Stomach (tissue), 19 donors: ENCODE measurements at places on chromosomes 11 and 22. TPM values are rescaled to one million over a fixed set of nuclear protein-coding genes. Genes with fewer than 3 reads are reported as not detected.

DNA sequence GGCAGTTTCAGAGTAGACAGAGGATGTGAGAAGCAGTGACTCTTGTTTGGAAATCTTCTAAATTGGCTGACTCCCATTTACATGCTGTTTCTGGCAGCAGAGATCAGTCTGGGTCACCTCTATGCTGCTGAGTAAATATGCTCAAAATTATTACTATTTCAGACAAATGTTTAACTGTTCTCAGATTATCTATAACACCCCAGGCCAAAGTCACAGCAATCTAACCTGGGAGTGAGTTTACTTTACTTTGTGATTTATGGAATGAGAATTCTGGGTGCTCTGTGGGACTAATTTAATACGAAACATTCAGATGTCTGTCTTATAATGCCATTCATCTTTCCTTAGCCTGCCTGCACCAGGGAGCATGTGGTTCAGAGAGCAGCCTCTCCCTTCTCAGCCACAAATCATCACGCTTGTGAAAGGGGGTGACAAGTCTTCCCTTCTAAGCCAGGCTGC is 282.5 kb upstream of the MPPED2 start:
- DNase-seq: no peak

UBQLN3 gene
- not detected for polyA plus RNA-seq

DNA sequence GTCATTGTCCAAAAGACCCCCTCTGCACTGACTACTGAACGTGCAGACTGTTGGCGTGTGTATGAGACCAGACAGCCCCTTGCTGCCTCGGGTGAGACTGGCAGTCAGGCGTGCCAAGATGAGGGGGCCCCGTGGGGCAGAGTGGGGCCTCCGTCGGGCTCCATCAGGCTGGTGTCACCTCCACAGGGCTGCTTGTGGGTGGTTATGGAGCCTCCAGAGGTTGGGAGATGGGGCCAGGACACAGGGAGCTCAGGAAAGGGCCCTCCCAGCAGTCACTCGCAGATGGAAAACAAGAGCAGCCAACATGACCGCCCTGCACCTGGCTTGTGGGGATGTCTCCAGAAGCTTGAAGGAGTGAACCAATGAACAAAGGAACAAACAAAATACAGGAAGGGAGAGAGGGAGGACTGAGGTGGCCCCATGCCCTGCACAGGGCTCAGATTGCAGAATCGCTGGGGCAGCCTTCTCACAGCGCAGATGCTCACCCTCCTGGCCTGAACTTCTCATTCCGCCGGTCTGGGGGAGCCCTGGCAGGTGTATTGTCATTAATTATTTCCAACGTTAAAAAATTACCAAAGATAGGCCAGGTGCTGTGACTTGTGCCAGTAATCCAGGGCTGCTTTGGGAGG is 5.5 kb upstream of the PHLDA2 start:
- no peak for DNase-seq

GRCh38 chr11:47442514-47442913 is 6.4 kb downstream of the RAPSN start:
- DNase-seq: no peak

DNA sequence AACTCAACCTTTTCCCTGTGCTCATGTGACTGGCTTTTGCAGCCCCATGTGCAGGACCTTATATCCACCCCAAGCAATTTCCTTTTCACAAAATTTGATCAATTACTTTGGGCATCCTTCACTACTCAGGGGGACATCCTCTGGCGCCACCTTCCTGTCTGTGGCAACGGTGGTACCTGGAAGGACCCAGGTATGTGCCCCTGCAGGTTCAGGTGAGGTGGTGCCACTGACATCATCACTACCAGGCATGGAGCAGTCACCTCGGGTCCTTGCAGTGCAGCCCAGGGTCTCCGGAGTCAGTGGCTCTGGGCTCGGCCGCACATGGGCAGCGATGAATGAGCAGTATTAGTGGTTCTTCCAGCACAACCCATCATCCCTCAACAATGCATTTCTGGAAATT is 37.7 kb upstream of the B3GAT1 start:
- DNase-seq: no peak

DNA sequence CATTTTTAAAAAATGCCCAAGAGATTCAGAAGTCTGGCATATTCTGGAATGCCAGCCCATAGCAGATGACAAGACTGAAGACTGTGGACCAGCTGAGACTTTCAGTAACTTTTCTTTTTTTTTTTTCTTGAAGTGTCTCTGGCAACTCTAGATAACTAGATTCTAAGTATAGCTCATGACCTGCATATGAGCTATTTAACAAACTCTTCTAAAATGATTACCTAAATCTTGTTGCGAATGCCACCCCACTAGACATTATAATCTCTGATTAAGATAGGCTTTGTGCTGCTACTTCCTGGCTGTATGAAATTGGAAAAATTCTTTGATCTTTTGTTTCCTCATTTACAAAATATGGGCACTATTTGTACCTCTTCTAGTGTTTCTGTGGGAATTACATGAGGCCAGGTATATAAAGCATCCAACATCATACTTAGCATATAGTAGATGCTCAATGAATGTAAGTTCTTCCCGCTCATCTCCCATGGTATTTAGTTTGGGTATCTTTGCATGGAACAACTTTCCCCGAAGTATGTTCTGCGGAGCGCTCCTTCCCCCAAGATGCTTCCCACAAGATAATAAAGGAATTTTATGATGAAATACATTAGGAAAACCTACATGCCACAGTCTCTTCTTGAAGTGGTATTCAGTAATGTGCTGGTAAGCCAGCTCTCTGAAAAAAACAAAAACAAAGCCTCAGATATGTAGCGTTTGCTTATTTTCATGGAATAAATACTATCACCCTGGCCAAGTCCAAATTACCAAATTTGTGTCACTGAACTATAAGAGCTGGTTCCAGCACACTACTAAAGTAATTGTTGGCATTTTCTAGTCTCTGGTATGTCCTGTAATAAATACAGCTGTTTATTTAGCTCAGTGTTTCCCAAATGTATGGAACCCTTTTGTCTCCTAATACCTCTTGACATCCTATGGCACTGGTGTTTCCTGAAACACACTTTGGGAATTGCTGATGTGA is 86.8 kb upstream of the TIMP3 start:
- no peak for DNase-seq

DNA sequence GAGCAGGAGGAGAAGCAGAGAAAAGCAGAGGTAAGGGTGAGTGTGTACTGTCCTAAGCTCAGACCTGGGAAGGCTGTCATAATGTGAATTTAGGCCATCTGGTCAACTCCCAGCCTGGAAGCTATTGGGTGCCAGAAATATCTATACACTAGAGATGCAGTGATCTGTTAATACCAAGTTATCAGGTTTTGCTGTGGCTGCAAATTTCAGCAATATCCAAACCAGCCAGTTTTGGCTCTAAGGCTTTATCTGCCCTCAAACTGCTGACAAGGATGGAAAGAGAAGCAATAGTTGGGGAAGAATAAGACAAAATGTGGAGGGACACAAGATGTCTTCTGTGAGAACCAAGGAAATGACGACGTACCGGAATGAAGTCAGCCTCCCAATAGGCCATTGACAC is 62.9 kb downstream of the CYB5R2 start:
- DNase-seq: no peak
